Spinal cord (tissue), 10 donors: ENCODE measurements at places on chromosomes 11 and 22. TPM values are rescaled to one million over a fixed set of nuclear protein-coding genes. Genes with fewer than 3 reads are reported as not detected.

DNA sequence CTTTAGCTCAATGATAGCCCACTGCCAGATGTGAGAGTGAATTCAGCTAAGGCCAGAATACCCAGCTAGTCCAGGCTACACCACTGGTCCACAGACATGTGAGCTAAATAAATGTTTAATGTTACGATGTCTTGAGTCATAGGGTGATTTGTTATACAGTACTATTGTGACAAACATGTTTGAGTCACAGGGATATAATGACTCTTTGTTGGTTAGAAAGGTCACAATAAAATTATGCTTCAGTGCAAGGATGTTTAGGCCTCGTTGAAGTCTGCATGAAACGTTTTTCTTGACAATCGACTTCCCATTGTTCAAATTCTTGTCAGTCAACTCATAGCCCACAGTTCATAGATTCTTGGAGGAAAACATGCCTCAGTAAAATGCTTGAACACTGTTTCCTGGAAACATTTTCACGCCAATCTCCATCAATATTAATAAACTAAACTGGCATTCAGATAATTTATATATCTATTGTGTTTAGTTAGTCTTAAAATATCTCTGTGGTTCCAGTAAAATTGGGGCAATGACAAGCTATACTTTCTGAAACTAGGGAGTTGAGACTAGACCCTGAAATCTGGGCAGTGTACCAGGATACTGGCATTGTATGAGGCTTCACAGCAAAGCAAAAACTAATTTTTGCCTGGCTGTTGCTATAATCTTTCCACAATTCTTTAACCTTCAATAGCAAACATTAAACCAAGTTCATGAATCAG, 650.8 kb upstream of the KIRREL3 start:
- no peak for DNase-seq

- no peak for DNase-seq
Measured at GRCh38 chr11:123457187-123457770, 27.2 kb downstream of the GRAMD1B start.

- no peak for DNase-seq
Measured at GRCh38 chr11:813456-814096, 3.8 kb downstream of the RPLP2 start.

DNA sequence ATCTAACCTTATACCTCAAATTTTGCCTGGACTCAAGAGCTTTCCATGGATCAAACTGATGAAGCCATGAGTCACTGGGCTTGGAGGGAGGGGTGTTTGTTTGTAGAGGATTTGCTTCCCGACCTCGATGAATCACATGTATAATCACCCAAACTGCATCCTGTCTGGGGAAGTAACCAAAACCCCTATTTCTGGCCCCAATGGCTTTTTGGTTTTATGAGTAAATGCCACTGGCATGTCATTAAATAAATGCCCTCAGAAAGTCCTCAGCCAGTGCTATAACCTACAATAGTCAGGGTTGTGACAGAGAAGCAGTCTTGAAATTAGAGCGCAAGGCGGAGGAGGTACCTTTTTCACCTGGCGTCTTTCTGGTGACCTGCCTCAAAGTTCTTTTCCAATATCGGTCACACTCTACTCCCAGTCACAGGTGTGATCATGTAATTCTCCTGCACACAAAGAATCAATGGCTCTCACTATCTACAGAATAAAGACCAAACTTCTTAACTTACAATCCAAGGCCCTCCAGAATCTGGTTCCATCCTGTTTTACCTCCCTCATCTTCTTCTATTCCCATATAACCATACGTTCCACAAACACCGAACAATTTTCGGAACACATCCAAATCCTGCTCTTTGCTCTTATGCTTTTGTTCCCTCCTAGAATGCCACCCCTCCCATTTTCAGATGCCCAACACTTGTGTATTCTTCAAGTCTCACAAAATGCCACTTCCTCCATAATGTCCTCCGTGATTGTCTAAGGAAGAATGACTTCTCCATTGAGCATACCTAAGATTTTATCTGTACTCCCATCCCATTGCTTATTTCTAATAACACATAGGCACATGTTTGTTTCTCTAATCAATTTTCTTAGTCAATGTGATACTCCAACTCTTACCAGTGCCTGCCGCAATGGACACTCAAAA, 81.3 kb upstream of the BLID start:
- no peak for DNase-seq

GRCh38 chr11:64556044-64556720, 34.8 kb upstream of the SLC22A12 start:
- no peak for DNase-seq

- no peak for DNase-seq
Measured at GRCh38 chr11:62540804-62541701, 5.6 kb downstream of the AHNAK start.

Gene NOX4
- total RNA-seq = 4.7 TPM

Gene PHF21B
- total RNA-seq = 6.5 TPM

Gene PDE2A
- 11.5 TPM for total RNA-seq

Gene GTSE1
- 6.8 TPM for total RNA-seq

Gene CEP126
- 10.1 TPM for total RNA-seq

Gene TMEM80
- 20.1 TPM for total RNA-seq

Gene DDIAS
- 3.8 TPM for total RNA-seq

Gene MRGPRE
- total RNA-seq = 0.33 TPM

Gene APOL5
- 0.39 TPM for total RNA-seq
